NCI-H510A treated with DMSO at 0.1 percent for 48 hours (cell line): ENCODE measurements at places on chromosomes 4 and X.

DNA sequence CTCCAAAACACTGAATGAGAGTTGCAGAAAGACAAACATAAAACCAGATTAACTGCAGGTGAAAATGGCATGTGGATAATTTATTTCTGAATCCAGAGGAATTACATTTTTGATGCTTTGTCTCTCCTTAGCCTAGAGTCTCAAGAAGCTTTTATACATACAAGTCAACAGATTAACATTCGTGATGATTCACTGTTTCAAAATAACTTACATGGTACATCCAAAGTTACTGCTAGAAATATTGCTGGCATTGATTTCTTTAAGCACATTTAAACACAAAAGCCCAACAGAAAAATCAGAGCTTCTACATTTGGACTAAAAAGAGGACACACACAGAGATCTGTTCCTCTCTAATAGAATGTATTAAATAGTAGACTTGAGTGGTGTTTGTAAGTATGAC, 105.6 kb downstream of the AMELX start:
- DNase-seq, result no peak

DNA sequence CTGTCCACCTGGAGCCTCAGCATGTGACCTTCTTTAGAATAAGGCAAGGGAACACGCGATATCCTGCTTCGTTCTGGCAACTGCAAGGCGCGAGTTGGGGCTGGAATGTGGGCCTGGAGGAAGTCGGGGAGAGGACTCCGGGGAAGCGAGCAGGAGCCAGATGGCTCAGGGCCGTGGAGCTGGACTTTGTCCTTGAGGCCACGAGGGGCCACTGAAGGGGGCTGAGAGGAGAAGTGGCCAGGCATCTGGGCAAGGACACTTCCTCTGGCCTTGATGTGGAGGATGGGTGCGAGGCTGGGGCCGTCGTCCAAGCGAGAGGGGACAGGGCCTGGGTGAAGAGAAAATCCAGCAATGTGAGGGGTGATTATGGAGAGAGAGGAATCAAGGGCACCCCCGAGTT, 12.2 kb upstream of the DUSP9 start:
- no peak for DNase-seq

DNA sequence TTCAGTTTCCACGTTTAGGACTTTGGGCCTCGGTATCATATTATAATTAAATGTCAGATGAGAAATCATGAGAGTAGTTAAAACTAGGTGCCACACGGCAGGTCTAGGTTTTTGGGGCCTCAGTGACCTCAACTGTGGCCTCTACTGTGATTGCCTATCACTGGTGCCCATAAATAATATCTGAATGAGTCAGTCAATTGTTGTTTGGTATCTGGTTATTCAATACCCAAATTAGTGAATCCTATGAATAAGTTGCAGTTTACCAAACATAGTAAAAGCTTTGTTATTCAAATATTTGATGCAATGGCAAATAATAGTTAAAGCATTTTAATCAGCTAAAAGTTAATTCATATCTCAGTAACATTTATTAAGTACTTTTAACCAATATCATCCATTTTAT, 188.8 kb downstream of the PPP3CA start:
- DNase-seq, result no peak

- no peak for DNase-seq
These were observed 25.8 kb downstream of the NPY2R start for GRCh38 chr4:155234206-155234605.

- DNase-seq, result no peak
These were observed 776.0 kb downstream of the GLUD2 start for GRCh38 chrX:121823406-121823805.

- no peak for DNase-seq
These were observed 10.7 kb downstream of the AP1S2 start for GRCh38 chrX:15843960-15844359.

DNA sequence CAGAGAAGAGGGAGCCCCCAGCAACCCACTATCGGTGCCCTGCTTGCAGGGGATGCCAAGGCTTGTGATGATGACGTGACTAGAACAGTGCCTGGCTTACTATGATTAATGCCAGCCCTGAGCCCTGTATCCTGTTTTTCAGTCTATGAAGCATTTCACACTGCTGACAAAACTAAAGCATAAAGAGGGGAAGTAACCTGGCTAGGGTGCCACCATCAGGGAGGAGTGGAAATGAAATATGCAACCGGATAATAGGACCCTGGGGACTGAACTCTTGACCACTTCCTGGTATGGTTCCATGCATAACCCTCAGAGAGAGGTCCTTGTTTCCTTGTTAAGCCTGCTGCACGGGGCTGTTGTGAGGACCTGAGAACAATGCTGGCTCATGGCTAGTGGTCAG, 50.3 kb downstream of the MED28 start:
- no peak for DNase-seq

GRCh38 chrX:100625985-100626491, 10.6 kb downstream of the TSPAN6 start:
- no peak for DNase-seq

DNA sequence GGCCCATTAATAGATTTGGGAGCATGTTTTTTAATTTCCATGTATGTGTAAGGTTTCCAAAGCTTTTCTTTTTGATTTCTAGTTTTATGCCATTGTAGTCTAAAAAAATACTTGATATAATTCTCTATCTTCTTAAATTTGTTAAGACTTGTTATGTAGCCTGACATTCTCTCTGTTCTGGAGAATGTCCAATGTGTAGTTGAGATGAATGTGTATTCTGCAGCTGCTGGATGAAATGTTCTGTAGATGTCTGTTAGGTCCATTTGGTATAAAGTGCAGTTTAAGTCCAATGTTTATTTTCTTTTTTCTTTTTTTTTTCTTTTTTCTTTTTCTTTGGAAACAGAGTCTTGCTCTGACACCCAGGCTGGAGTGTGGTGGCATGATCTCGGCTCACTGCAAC, 378.5 kb upstream of the MAD2L1 start:
- no peak for DNase-seq

DNA sequence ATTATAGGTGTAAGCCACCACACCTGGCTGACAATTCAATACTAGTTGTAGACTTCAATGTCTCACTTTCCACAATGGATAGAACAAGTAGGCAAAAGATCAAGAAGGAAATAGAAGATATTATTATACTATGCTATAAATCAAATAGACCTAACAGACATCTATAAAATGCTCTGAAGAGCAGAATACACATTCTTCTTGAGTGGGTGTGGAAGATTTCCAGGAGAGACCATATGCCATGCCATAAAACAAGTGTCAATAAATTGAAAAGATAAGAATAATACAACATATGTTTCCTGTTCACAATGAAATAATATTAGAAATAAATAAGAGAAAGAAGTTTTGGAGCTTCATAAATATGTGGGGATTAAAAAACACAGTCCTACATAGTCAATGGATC, 179.3 kb upstream of the AMOT start:
- no peak for DNase-seq

GRCh38 chrX:111308039-111308438, 37.8 kb upstream of the CAPN6 start:
- no peak for DNase-seq

DNA sequence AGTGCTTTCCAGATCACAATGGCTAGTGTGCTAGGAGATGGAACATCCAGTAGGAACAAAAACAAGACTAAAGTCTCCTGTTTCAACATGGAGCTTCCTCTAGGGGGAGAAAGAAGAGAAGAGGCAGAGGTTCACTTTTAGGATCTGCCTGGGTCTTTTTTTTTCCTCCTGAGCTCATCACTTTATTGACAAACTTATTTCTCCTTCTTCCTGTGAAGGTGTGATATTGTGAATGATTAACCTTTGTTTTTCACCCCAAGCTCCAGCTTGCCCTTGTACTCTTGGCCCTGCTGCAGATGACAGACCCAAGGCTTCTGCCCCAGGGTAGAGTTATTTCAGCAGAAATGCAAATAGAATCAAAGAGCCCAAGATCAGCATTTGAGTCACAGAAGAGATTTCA, 13.5 kb downstream of the PAGE4 start:
- DNase-seq, result no peak

DNA sequence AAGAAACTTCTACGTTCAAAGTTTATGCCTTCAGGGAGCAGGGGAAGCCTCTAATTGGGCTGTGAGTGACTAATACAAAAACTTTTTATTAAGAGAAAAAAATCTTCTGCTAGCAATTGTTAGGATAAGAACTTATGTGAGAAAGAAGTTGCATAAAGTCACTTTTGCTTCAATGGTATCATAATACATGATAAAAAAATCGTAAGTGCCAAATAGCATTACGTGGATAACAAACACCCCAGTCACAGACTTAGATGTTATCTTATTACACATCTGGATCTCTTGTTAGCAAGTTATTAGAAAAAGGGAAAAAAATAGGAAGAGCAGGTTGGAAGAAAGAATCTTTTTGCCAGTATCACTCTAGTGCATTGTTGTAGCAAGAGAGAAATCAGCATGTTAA, 4.2 kb upstream of the NDST4 start:
- no peak for DNase-seq

GRCh38 chr4:122583906-122584305, 37.0 kb downstream of the IL21 start:
- DNase-seq, result no peak

GRCh38 chr4:2045518-2045951, 13.6 kb upstream of the NAT8L start:
- DNase-seq, result no peak

DNA sequence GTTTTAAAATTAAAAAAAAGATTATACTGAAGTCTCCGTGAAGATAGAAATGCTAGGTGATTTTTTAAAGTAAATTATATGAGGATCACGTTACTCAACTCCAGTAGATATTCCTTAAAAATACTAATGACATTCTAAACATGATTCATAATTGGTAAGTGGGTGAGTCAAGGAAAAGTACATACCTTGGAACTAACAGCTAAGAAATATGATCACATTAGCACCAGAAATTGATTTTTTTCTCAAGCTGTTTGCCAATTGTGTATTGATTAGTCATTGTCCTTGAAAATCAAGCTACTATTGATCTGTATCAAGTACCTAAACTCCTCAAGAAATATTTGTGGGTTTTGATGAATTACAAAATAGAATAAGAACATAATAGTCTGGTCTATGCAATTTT, 362.6 kb upstream of the PPP1R2C start:
- DNase-seq, result no peak

- no peak for DNase-seq
These were observed 38.6 kb downstream of the TXK start for GRCh38 chr4:48095441-48095840.

DNA sequence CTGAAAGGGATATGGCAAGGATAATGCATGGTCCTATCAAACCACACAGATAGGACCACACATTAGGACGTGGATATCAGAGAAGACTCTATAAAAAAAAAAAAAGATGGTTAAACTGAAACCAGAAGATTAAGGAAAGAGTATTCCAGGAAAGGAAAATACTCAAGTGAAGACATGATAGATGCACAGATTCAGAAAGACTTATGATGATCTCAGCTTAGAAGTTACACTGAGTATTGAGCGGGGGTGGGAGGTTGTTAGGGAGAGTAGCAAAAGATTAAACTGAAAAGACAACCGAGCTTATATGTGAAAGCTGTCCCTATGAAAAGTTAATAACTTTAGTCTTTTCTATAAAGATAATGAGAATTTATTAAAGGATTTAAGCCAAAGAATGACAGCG, 211.0 kb upstream of the EMCN start:
- no peak for DNase-seq

DNA sequence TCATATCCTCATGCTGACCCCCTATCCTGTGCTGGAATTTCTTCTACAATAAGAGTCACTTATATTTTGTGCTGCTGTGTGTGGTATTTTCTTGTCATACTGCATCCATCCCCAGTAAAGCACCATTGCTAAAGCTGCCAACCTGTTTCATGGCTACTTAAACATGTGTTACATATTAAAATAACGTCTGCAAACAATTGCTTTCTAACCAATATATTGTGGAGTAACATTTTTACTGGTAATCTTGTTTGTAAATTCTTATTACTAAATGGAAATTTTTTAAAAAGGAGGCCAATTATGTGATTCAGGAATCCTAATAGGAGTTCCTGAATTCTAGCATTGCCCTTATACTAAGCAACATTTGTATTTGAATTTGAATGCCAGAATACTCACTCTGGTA, 160.3 kb upstream of the VEGFC start:
- DNase-seq, result no peak

DNA sequence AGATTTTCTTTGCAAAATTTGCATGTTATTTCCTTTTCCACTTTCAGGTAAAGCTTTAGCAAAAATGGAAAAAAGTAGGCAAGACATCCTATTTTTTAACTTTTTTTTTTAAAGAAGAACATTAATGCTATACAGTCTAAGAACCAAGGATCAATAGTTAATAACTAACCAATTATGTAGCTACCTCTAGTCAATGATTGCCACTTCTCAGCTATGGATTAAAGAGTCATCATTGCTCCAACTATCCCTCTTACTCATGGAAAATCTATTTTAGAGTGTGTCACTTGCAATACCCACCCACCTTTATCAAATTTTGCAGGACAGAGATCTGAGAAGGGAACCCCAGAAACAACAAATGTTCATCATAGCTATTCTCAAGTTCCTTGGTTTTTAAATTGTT, 223.1 kb downstream of the ANK2 start:
- no peak for DNase-seq

DNA sequence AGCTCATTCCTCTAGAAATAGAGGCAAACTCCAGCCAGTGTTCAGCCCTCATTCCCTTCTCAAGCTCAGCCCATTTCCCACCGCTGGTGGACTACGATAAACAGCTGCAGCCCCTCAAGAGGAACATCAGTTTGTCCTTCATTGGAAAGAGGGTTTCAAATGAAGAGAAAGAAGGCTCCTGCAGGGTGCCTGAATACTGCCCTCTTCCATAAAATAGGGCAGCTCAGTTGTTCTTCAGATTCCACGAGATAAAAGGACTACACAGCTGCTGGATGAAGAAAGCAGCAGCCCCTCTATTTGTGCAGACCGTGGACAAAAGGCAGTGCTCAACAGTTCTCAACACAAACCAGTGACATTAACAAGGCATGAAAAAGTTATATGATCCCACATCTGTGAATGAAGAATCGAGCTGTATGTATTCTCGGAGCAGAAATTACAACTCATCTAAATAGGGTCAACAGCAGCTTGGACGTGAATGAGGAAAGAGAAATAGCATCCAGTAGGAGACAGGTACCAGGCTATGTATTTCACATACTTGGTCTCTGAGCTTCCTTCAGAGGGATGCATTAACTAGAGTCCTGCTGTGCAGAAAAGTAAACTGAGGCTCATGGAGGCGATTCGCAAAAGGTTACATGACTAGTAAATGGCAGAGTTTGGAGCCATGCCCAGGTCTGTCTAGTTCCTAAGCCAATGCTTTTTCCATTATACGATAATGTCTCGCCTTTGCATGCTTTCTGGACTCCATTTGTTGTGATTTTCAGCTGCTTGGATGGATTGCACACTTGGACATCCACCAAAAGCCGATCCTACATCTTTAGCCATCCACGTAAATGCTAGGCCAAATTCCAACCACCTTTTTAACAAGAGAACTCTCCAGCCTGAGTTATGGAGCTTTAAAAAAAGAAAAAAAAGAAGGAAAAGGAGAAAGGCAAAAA, 301.2 kb upstream of the PPARGC1A start:
- DNase-seq, result no peak

GRCh38 chr4:74056114-74056857, 17.8 kb upstream of the CXCL3 start:
- peak; percentile 35 for DNase-seq

DNA sequence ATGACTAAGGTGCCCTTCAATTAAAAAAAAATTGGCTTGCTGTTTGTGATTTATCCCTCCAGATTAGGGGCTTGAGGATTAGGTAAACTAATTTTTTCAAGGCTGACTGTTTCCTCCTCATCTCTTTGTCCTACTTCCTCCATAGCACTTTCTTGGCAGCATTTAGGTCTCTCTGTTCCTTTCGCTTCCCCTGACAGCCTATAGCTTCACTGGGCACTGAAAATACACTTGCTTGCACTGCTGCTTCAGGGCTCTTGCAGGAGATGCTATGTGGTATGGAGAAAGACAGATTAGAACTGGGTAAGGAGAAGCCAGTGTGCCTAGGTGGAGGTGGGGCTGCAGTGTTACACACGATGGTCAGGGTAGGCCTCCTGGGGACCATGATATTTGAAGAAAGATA, 112.3 kb upstream of the SFRP2 start:
- DNase-seq, result no peak
